RWPE1 (cell line): ENCODE measurements at places on chromosomes 11 and 22.

DNA sequence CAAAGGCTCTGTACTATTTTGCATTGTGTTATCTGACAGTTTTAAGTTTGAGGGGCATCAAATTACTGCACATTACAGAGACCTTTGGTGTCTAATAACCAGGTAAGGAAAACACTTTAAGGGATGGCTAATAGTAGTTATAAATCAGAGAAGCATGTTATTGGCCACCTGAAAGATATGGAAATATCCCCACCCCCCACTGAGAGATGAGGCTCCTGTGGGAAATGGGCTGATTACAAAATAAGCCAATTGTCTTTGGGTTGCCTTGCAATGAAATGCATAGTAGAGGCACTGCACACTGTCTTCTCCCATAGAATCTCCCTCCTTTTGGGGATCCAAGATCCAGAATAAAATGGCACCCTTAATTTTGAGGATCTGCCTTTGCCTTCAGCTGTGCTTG is 91.0 kb downstream of the IGLL5 start:
- no peak for DNase-seq

DNA sequence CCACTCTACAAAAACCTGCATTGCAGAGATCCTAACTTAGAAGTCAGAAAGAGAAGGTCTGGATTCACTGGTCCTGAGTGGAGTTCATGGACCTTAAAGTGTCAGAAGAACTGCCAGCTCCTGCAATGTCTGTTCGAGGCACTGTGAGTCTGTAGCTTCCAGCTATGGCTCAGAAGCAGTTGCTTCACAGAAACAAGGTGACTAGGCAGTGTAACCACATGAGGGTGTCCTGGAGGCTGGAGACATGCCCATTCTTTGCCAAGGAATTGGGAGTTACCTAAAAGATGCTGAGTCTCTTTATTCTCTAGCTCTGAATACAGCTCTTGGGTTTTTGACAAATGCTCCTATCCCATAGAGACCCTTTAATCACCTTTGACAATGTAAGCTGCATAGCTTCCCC is 130.5 kb downstream of the SPON1 start:
- no peak for DNase-seq

DNA sequence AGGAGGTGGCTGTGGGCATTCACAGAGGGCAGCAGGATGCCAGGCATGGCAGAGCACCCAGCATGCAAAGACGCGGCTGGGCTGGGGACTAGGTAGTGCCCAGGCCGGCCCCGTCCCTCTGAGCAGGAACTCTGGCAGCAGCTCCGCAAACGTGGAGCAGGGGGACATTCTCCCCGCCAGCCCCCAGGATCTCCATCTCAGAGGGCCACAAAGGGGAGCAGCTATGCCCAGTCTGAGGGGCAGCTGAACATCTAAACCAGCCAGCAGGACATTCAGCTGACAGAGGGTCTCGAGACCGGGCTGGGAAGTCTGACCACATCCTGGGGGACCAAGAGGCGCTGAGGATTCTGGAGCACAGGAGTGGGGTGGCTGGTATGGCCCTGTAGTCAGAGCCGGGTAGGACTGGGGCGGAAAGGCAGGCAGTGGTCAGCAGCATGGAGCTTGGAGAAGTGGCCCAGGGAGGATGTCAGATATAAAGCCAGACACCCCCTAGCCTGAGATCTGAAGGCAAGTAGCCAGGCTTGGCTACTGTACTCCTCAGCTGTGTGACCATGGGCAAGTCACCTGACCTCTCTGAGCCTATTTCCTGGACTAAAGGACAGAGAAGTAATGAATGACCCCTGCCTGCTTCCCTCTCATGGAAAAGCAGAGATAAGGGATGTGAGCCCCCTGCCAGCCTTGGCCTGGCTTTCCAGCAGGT is 10.2 kb downstream of the PMM1 start:
- no peak for DNase-seq

- DNase-seq, result no peak
Observed at GRCh38 chr22:49367041-49367697, 460.5 kb downstream of the BRD1 start.

DNA sequence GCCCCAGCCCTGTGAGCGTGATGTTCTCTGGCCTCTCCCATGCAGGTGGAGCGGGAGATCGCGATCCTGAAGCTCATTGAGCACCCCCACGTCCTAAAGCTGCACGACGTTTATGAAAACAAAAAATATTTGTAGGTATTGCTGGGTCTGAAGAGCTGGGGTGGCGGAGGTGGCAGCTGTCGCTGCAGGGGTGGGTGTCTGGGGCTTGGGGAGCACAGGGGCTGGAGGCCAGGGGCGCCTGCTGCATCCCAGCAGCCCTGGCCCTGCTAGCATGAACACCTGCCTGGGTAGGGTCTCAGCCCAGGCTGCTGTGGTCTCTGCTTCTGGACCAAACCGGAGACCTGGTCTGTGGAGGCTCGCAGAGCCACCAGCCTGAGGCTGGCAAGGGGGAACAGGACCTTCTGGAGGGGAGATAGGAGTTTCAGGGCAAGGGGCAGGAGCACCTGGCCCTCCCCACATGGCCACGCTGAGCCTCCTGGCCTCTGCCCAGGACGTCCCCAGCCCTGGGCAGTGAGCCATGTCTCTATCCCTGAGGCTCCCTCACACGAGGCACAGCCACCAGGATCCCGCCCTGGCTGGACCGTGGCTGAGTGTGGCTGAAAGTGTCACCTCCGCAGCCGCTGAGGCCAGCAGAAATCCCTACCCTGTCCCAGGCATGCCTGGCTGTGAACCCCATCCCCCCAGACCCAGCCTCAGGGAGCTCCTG is 48.2 kb downstream of the MOB2 start:
- DNase-seq, result no peak

DNA sequence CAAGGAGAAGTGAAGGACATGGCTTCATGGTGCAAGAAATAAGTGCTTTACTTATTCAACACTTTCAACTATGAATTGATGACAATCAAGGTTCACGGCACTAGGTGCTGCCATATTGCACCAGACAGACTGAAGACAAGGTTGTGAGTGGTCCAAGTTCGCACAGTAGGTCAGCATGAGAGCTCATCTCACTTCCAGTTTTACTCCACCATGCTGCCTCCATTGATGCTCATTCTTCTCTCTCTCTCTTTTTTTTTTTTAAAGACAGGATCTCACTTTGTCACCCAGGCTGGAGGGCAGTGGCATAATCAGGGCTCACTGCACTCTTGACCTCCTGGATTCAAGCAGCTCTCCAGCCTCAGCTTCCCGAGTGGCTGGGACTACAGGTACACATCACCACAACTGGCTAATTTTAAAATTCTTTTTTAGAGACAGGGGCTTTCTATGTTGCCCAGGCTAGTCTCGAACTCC is 47.7 kb downstream of the EHF start:
- DNase-seq, result no peak

DNA sequence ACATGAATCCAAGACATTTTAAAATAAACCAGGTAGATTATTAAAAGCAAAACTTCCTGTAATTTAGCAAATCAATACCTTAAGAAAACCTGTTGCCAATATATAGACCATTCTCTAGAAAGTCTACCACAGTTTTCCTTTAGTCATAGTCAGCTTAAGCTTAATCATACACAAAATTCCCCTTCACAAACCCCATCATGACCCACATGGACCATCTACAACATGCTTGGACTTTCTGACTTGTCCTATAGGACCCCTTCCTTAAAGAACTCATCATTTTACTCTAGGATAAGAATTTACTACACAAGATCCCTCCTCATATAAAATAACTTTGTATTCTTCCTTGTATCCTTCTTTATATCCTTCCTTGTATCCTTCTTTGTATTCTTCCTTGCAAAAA is 16.2 kb upstream of the RNASEH2C start:
- DNase-seq, result no peak
